ENCODE measurements at places on chromosomes 1 and 21. TPM values are rescaled to one million over a fixed set of nuclear protein-coding genes. Genes with fewer than 3 reads are reported as not detected.

Gene TNFRSF4
- total RNA-seq = not detected

Gene ASCL5
- 0.72 TPM for total RNA-seq

Gene C4BPA
- total RNA-seq = not detected

Gene CELA3A
- not detected for total RNA-seq

Gene CCNL2
- 190 TPM for total RNA-seq

Gene RUNX3
- total RNA-seq = 3.9 TPM

Gene C1orf116
- total RNA-seq = 0.52 TPM

Gene ILDR2
- 17.4 TPM for total RNA-seq

All from motor neuron (in vitro differentiated cells).